ENCODE measurements at places on chromosomes 5 and 9.

DNA sequence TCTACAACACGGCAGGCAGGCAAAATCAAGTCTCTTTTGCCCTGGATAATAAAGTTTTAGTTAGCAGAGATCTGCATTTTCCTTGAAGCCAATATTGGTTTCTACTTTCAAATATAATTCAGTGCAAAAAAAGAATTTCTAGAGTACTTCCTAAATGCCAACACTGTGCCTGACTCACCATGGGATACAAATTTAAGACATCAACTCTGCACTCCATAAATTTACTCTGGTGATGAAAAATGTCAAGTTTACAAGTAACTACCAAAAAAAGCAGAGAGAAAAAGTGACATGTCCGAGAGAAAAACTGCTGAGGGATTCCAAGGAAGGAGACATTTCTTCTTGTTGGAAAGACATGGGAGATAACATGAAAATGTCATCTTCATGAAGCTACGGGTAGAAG is 119.7 kb downstream of the RAPGEF6 start:
- no peak for DNase-seq

DNA sequence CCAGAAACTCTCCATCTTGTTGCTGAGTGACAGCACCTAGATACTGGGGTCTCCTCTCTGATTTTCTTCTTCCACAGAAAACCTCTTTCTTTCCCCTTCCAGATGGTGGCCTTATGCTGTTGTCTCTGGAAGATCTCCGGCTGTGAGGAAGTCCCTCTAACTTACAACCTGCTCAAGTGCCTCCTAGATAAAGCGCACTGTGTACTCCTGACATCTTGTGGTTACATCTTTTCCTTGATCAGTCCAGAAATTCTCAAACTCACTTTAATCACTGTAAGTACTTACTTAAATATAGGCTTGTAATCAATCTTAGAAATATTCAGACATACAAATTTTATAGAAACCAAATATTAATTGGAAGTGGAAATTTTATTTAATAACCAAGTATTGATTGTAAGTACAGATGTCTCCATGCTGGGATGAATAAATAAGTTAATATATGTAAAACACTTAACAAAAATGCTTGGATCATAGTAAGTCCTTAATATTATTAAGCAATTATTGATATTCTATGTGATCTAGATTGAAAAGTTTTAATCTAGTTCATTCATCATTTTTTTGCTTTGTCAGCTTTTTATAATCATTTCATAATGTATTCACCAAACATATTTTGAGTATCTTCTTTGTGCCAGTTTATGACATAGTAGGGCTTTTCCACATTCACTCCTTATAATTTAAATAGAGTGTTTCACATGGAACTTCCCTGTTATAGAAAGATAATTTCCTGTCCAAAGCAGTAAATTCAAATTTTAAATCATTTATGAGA is 1381.4 kb upstream of the CDH6 start:
- no peak for DNase-seq

DNA sequence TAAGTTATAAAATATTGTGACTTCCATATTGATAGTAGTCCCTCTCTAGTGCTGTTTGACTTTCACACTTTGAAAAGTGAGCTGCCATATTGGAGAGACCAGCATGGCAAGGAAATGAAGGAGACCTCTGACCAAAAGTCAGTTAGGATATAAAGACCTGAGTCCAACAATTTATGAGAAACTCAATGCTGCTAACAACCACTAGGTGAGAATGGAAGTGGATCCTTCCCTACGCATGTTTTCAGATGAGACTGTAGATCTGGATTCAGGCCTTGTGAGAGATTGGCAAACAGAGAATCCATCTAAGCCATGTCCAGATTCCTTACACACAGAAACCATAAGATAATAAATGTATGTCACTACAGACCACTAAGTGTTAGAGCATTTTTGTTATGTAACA is 81.6 kb downstream of the CTNND2 start:
- no peak for DNase-seq

GRCh38 chr5:75616371-75616881 is 5.2 kb downstream of the ANKDD1B start:
- DNase-seq: no peak
